ENCODE measurements at places on chromosomes 7 and 10. TPM values are rescaled to one million over a fixed set of nuclear protein-coding genes. Genes with fewer than 3 reads are reported as not detected.
A peak's percentile ranks its signal among the peaks of the same experiment; 100 is the strongest.

Gene ANXA8L1
- not detected for total RNA-seq

Gene GJC3
- 1.1 TPM for total RNA-seq

Gene FAM237B
- not detected for total RNA-seq

Gene TDRD1
- 0.79 TPM for total RNA-seq

DNA sequence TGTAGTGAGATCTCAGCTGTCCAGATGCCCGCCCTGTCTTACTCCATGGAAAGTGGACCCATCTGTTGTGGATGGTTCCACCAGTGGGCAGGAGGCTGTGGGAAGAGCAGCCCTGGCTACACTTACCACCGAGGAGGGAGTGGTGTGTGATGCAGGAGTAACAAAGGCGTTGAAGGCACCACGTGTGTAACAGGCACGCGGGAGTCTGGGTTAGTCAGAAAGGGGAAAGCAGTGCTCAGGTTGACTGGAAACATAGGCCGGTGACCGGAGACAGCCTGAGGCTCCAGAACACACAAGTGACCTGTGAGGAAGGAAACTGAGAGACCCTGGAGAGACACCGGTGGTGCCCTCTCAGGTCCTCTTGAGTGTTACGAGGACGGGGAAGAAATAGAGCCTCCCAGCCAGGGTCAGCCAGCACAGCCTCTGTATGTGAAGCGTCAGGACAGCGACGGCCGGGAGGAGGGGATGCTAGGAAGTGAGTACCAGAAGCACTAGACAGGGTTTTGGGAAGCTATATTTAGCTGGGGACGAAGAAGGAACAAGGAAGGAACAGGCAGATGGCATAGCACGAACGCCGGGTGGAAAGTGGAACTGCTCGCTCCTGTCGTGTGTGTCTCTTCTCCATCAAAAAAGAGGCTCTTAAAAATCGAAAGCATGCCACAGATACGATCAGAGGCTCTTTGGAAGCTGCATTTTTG is 51.7 kb downstream of the DAGLB start:
- H3K36me3 ChIP-seq = peaks cover 23% of the 10 kb centered on the region
- peaks cover 57% of the 10 kb centered on the region for H3K4me1 ChIP-seq
- DNase-seq = peak; percentile 15
- H3K4me3 ChIP-seq = no peak overlapping the region

GRCh38 chr7:88614736-88615135 is 144.8 kb upstream of the ZNF804B start:
- H3K4me1 ChIP-seq = no peaks in the 10 kb centered on the region
- no peak overlapping the region for H3K27ac ChIP-seq
- H3K36me3 ChIP-seq = no peaks in the 10 kb centered on the region
- no peaks in the 10 kb centered on the region for H3K27me3 ChIP-seq
- no peak for DNase-seq

Measured in activated naive CD4-positive, alpha-beta T cell treated with anti-CD3 and anti-CD28 coated beads for 36 hours (primary cell).